Glomerular endothelial cell (primary cell): ENCODE measurements at places on chromosomes 16 and 17.

GRCh38 chr17:77877036-77877435, 81.5 kb upstream of the TNRC6C start:
- no peak for DNase-seq

- DNase-seq, result no peak
Observed at GRCh38 chr16:89484923-89485679, 5.3 kb downstream of the ANKRD11 start.

- DNase-seq, result peak; percentile 69
Observed at GRCh38 chr17:49260817-49261291, 30.3 kb upstream of the PHOSPHO1 start.

GRCh38 chr17:81930142-81931125, 2.9 kb upstream of the MAFG start:
- no peak for DNase-seq

GRCh38 chr17:73068322-73069153, 23.9 kb downstream of the SLC39A11 start:
- no peak for DNase-seq

DNA sequence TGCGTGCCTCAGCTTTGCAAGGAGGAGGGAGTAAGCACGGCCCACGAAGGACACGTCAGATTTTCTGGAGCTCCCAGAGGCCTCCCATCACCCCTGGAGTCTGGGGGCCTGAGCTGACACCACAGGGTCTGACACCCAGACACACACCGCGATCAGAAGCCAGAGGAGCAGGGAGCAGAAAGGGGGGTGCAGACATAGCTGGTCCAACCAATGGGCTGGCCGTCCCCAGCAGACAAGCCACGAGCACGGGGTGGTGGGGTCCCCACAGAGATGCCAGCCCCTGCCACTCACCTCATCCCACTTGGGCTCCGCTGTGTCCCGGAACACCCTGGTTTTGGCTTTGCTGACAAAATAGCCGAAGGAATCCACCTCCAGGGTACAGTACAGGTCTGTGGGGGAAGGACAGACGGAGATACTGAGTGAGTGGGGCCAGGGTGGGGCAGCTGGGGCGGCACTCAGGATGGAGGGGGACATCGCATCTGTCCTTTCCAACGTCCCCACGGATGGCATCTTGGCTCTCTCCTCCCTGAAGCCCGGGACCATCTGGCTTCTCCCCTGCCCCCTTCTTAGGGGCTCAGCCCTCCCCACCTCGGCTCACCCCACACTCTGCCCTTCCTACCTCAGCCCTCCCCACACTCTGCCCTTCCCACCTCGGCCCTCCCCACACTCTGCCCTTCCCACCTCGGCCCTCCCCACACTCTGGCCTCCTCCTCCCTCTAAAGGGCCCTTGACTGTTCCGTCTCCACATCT, 53.5 kb downstream of the TIMM22 start:
- no peak for DNase-seq

DNA sequence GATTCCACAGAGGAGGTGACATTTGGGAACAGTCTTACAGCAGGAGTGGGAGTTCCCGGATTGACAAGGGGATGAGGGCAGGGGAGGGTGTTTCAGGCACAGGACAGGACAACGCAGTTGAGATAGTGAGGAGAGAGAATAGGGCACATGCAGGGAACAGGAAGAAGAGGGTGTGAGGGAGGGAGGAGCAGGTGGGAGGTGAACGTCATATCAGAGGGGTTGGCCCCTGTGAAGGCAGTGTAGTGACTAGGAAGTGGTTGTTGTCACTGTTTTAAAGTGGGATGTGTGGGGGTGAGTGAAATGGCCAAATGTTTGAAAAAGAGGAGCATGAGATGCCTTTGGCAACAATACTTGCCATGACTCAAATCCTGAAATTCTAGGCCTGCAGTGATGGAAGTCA, 12.2 kb downstream of the PRKCB start:
- DNase-seq, result no peak
